ENCODE measurements at places on chromosomes 4 and X.

DNA sequence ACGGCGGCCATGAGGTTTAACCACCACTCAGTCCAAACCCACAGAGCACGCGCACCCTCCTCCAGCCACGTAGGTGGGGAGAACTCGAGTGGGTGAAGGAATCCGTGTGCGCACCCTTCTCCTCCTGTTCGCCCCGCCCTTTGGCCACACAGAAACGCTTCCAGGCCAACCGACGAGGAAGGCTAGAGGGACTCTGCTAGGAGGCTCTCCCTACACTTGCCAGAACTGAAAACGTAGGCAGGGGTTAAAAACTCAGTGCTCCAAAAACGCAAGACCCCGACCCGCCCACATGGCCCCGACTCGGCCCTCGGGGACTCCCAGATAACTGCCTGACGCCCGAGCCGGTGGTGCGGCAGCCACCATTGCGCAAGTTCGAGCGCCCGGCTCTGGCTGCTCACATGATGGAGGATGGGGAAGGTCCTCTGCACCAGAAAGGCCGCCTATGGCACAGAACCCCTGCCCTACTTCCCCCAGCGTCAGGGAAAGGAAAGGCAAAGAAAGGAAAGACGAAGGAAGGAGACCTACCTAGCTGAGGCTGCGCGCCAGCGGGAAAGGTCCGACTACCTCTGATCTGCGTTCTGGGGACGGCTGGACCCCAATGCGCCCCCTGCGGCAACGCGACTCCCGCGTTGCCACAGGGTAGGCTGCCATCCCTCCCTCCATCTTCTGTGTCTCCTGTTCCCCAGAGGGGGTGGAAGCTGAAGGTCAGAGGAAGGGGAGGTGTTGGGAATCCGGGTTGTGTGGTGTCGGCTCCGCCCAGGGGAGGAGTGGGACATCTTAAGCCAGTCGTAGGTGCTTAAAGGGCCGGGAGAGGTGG, 201.9 kb upstream of the AGTR2 start:
- no peak for DNase-seq

DNA sequence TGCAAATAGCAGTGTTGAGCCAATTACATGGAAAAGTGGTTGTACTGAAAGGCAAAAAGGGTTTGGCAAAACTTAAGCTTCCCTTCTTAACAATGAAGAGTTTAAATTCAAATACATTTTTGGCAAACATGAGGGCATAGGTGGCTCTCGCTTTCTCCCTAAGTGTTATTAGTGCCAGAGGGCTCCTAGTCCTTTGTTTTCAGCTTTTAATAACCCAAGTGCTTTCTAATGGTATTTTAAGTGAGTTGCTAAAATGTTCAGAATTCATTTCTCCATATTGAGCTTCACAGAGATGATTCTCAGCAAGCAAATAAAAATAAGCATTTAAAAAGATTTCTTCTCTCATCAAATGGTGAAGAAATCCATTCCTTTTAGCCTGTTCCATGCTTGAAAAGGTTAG, 123.7 kb downstream of the HS6ST2 start:
- DNase-seq: no peak

DNA sequence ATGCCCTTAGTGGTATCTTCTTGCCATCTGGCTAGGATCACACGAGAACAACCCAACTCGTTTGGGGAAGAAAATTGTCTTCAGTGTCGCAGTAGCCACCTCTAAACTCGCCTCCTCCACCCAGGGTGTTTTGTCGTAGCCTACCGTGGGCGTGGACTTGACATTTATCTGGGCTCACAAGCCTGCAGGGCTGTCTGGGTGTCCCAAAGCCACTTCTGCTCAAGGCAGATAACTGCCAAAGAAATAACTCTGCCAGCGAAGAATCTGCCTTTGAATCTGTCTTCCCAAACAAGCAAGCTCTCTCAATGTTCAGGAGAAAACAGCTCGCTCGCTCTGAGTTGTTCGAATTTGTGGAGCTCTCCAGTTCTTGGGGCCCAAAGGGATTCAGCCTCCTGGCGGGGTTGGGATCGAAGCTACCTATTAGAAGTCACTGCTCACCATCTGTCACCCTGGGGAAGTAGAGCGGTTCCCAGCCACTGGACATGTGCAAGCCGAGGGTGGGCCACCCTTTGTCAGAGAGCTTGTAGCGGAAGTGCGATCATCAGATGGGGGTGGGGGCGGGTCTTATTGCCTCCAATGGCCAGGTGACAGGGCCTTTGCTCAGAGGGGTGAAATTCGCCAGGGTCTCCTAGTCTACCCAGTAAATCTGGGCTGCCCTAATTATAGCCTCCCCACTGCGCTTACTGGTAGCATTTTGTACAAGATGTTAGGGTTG, 14.8 kb downstream of the BLOC1S4 start:
- no peak for DNase-seq

GRCh38 chrX:108199691-108200090, 108.1 kb downstream of the ATG4A start:
- no peak for DNase-seq

DNA sequence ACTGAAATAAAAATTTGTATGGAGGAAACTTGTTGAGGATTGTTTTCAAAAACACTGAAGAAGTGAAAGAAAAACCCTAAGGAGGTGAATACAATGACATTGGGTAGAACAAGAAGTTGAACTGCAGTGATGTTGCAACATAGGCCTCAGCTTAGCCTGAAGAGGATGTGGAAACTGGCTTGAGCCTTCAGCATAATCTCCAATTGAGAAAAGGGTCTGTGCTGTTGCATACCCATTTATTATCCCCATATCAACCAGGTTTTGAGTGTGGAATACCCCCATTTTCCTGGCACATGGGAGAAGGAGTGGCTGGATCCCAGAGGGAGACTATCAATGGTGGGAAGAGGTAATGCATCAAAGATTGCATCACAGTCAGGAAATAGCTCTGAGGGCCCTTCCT, 695.0 kb upstream of the HS3ST1 start:
- DNase-seq: no peak

- no peak for DNase-seq
Measured at GRCh38 chr4:98586962-98587354, 71.5 kb downstream of the TSPAN5 start.

DNA sequence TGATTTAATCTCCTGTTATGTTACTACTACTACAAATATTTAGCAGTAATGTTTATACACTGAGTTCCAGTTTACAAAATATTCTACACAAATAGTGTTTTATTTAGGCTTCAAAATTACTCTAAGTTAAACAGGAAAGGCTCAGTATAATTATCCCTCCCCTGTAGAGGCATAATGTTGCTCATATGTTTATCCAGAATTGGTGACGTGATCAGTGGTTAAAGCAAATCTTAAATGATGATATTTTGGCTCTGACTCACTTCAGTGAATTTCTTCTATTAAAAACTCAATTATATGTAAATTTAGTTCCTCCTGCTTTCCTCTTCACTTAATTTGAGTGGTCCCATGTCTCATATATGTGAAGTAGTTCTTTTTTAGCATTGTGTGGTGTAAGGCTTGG, 438.5 kb downstream of the ADGRL3 start:
- DNase-seq: no peak

GRCh38 chr4:157282019-157282418, 61.5 kb downstream of the GRIA2 start:
- DNase-seq: no peak

DNA sequence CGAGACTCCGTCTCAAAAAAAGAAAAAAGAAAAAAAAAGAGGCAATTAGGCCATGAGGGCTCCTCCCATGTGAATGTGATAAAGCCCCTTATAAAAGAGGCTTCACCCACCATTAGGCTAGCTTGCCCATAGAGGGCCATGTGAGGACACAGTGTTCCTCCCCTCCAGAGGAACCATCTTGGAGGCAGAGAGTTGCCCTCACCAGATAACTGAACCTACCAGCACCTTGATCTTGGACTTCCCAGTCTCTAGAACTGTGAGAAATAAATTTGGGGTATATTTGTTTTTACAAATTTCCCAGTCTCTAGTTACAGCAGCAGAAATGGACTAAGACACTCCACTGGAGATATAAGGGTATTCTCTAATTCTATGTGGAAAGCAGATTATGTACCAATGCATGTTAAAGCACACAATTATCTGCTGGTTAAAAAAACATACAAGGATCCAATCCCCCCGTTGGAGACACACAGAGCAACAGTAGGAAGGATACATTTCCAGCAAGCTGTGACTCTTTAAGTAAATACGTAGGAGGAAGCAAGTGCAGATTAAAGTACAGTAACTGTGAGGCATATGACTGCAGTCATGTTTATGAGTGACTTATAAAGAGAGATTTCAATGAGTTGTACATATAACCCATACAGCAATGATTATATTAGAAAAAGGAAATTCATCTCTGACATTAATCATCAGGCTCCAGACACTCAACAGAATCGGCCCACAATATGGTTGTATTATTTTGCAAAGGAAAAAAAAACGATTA, 21.4 kb downstream of the SH3RF1 start:
- no peak for DNase-seq

DNA sequence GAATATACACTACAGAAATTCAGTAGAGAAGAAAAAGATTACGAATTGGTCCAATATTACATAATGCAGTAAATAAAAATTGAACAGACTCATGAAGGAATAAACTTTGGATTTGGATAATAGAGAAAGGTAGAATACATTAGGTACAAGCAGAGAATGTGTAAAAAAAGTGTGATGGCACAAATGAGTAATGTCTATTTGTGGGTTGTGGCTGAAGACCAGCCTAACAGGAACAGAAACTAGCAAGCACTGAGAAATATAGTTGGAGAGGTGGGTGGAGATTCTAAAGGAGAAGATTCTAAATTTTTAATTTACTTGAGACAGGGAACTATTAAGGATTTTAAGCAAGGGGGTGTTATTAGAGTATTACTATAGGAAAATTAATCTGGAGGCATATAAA, 15.2 kb upstream of the CLOCK start:
- no peak for DNase-seq

DNA sequence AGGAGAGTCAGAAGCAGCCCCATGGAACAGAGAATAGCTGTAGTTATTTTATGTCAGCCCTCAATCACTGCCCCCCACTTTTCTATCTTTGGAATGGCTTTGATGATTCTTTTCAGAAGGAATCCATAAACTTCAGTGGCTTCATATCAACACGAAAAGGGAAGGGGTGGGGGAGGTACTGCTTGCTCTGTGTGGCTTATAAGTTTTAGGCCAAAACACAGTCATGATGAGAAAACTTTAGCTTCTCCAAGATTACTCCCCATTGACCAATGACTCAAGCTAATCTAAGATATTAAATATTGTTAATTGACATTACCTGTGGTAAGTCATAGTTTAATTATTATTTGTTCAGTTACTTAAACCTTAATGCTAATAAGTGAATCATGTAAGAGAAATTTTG, 669.6 kb upstream of the FAM241A start:
- DNase-seq: no peak

- DNase-seq: no peak
Measured at GRCh38 chr4:187124331-187124730, 400.7 kb upstream of the FAT1 start.

GRCh38 chr4:128871948-128872347, 62.4 kb downstream of the JADE1 start:
- DNase-seq: no peak

GRCh38 chr4:171256223-171256622, 557.0 kb upstream of the GALNTL6 start:
- no peak for DNase-seq

DNA sequence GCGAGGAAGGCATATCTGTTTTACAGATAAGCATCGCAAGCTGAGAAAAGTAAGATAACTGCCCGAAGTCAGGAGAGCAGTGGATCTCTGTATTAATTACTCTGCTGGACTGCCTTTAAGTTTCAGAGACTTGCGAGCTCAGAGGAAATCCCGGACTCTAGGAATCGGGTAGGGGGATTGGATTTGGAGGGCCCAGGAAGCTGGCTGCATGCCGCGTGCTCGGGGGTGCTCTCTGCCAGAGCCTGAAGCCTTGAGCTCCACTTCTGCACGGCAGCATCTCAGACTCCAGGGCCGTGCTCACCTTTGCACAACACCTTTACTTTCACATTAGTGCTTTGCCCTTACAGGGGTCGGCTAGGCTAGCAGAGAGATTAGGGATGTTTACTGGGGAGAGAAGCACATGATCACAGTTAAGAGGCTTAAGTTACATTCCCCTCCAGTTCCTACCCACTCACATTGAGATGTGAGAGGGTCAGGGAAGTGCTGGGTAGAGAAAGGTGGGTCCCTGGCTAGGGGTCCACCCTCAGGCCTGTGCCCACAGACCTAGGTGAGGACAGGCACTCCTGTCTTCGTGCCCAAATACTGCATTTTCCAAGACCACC, 57.0 kb downstream of the TRIML1 start:
- no peak for DNase-seq

- no peak for DNase-seq
Measured at GRCh38 chr4:111510535-111510934, 634.7 kb upstream of the FAM241A start.

DNA sequence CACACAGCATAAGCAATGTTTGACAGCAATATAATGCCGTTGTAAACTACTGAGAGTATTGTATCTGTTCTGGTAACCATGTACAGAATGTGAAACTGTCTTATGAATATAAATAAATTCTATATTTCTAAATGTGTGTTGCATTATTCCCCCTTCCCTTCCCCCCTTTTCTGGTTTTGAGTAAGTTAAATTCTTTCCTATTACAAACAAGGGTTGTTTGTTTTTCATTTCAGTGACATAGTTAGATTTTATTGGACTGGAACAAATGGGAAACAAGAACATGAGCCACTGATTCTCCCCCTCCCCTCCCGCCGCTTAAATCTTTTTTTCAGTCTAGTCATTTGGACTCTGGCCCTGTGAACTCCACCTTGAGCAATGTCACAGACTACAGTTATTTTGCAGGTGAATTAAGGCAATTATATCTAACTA, 69.8 kb downstream of the GPAT3 start:
- DNase-seq: no peak

DNA sequence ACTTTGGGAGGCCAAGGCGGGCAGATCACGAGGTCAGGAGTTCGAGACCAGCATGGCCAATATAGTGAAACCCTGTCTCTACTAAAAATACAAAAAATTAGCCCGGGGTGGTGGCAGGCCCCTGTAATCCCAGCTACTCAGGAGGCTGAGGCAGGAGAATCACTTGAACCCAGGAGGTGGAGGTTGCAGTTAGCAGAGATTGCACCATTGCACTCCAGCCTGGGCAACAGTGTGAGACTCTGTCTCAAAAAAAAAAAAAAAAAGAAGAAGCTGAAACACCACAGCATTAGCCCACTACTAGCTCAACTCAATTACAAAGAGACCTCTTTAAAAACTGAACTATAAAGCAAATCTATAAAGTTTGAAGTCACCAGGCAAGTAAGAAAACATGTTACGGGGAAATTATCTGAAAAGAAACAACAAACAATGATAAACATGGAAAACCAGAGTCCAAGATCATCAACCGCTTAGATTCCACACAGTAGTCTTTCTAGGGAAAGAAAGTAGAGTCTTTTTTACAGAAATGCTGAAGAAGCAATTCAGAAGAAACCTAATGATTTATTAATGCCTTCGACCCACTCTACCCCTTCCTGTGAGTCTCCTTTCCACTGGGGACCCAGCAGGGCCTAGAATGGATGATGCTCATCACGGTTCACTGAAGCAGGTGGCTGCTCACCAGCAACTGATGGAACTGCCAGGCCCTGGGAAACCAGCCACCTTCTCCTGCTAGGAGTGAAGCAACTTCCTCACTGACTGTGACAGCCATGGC, 6.6 kb downstream of the SAT1 start:
- no peak for DNase-seq

- DNase-seq: no peak
Measured at GRCh38 chrX:103624111-103624510, 4.7 kb upstream of the TCEAL1 start.

Measured in activated CD4-positive, alpha-beta T cell treated with anti-CD3 and anti-CD28 coated beads, Interleukin-2, amount 50 U/mL, for 24 hours (primary cell).